ENCODE measurements at places on chromosomes 2 and 18.

GRCh38 chr2:7378591-7378990, 461.4 kb downstream of the RNF144A start:
- DNase-seq = no peak

GRCh38 chr2:74740395-74740740, 86.3 kb downstream of the SEMA4F start:
- no peak for DNase-seq

GRCh38 chr18:52544086-52544485, 204.1 kb downstream of the DCC start:
- no peak for DNase-seq

DNA sequence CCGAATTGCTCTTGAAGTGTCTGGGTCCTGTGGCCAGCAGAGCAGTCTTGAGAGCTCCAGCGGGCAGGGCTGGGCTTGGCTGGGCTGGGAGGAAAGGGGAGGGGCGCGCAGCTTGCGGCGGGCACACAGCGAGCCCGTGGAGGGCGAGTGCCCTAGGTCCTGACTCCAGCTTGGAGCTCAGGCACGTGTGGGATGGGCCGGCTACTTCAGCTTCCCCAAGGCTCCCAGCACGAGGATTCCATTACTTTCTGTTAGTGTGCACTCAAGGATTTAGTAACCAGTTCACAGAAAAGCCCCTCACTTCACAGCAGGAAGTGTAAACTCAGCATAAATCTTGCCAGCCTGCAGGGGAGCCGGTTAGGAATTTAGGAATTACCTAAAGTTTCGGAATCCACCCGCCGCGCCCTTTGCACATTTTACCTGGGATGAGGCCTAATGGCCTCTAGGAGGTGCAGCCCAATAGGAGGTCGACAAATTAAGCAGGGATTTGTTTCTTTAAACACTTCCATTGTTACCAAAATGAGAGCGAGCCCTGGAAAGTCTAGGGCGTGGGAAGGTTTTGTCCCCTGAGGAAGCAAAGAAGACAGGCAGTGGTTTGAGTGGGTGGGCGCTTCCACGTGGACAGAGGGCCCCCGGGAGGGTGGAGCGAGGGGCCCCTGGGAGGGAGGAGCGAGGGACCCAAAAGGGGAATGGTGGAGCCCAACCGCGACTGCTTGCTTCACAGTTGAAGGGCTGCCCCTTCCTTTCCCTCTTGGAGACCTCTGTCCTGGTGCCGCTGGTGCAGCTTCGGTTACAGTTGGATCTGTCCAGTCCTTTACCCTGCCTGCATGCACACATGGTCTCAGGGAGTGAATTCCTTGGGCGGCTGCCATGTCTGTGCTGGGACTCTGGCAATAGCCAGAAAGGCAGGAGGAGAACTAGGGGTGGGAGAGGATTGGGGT, 93.3 kb downstream of the CTAGE1 start:
- no peak for DNase-seq

DNA sequence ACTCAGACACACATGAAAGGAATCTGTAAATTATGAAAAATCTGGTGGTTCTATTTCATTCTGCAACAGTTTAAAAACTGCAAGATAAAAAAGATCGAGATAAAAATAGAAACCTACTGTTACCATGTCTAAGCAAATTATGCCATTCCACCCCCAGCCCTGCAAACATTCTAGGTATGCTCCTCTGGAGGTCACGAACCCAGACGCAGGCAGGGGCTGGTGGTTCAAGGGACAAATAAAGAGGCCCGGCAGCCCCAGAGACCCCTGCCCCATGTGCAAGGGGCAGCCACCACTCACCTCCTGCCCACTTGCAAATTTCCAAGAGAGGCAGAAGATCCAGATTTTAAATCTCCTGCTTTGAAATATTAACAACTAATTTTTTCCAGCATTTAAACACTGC, 210.5 kb downstream of the ANAPC1 start:
- no peak for DNase-seq

GRCh38 chr2:233413559-233414272, 59.4 kb downstream of the DGKD start:
- DNase-seq = peak; percentile 96

GRCh38 chr18:78781601-78781960, 198.0 kb upstream of the SALL3 start:
- no peak for DNase-seq

- peak; percentile 99 for DNase-seq
Measured at GRCh38 chr2:120134263-120134662, 88.9 kb downstream of the TMEM185B start.

GRCh38 chr2:75528221-75528977, 32.3 kb downstream of the EVA1A start:
- DNase-seq = peak; percentile 79

- no peak for DNase-seq
Measured at GRCh38 chr2:66815886-66816285, 381.0 kb downstream of the MEIS1 start.

- no peak for DNase-seq
Measured at GRCh38 chr2:118274841-118275510, 186.7 kb downstream of the INSIG2 start.

DNA sequence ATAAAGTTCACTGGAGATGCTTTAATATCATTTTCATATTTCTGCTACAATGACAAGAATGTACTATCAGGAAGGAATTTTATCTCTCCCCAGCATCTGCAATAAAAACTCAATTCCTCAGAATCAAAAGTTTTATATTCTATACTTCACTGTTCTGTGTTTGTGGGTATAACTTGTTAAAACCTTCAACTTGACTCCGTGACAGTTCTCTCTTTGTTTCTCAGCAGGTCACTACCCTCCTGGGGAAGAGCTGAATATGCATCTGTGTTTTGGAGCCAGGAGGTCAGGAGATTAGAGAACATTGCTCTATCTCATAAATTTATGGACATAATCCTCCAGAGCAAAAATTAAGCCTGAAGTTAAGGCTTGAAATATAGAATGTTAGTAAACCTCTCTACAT, 411.4 kb downstream of the TRIB2 start:
- DNase-seq = no peak

DNA sequence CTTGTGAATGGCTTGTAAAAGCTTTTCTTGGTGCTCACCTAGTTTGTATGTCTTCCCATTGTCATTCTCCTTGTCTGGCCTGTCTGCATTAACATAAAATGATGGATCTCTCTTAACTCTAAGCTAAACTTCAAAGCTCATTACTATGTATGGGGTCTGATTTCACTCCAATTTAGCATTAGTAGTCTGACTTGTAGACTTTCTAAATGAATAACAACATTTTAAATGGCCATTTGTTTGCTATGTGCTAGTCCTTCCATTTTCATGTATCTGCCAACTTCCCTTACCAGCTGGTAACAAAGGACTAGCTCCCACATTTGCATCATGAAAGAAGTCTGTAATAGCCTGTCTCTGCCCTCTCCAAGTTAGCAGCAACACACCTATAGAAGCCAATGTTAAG, 324.2 kb upstream of the RGPD4 start:
- DNase-seq = no peak

DNA sequence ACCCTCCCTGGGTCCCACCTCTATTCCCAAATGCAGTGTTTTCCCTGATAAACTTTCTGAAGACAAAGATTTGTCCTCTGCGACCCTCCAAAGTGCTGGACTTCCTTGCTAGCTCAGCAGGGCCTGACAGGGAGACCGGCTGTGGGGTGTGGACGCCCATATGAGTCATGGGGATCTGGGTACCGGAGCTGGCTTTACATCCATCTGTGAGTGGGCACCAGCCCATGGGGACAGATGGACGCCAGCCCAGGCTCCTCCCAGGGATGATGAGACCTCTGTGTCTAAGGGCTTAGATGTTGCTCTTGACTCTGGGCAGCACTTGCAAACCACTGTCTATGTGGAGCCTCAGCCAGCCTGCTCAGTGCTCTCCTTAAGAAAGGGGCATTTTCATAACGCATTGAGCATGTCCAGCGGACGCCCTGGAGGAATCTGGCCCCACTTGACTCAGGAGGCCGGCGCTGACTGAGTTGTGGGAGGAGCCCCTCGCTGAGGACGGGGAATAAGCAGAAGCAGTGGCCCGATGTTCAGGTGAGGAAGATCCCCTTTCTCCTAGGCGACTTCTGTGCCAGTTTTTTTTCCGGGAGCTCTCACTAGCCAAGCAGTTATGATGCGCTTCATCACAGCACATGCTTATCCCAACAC, 229.4 kb upstream of the MYT1L start:
- no peak for DNase-seq

GRCh38 chr18:59725142-59725541, 27.9 kb upstream of the CCBE1 start:
- peak; percentile 25 for DNase-seq

- DNase-seq = no peak
Measured at GRCh38 chr2:128783896-128784295, 465.2 kb upstream of the HS6ST1 start.

- DNase-seq = no peak
Measured at GRCh38 chr2:55441280-55441892, 21.7 kb upstream of the CCDC88A start.

DNA sequence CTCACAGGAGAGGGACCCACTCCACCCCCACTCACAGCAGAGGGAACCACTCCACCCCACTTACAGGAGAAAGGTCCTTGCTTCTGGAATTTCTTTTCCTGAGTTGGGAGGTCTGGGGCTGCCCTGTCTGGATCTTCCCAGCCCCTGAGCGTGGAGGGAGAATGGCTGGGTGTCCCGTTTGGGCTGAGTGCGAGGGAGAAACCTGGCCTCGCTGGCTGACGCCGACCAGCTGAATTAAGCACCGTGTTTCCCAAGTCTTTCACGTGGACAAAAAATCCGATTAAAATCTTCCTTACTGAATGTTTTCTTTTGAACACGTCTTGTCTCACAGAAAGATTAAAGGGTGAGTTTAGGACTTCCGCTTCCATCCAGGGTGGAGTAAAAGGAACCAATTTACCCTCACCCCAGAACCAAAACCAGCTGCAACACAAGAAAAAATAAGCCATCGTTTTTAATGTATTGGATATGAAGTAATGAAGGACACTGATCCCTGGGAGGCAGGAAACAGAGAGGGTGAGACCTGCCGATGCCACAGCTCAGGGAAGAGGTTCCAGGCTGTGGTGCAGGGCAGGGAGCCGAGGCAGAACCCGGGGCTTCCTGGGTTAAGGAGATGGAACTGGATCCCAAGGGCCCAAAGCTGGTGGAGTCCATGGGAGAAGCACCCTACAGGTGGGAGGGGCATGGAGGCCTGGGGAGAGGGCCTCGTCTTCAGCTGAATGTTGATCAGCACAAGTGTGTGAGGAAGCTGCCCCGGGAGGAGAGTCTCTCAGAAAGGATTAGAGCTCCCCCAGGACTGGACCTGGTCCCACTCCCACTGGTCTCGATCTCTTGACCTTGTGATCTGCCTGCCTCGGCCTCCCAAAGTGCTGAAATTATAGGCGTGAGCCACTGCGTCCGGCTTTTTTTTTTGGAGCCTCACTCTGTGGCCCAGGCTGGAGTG, 60.3 kb downstream of the RTP5 start:
- no peak for DNase-seq

GRCh38 chr18:31101183-31102024, 817 bp downstream of the DSC2 start:
- peak; percentile 23 for DNase-seq

Measured in PC-3 (cell line).